Left lung (tissue), 14 donors: ENCODE measurements at places on chromosomes 11 and 22. TPM values are rescaled to one million over a fixed set of nuclear protein-coding genes. Genes with fewer than 3 reads are reported as not detected.

DNA sequence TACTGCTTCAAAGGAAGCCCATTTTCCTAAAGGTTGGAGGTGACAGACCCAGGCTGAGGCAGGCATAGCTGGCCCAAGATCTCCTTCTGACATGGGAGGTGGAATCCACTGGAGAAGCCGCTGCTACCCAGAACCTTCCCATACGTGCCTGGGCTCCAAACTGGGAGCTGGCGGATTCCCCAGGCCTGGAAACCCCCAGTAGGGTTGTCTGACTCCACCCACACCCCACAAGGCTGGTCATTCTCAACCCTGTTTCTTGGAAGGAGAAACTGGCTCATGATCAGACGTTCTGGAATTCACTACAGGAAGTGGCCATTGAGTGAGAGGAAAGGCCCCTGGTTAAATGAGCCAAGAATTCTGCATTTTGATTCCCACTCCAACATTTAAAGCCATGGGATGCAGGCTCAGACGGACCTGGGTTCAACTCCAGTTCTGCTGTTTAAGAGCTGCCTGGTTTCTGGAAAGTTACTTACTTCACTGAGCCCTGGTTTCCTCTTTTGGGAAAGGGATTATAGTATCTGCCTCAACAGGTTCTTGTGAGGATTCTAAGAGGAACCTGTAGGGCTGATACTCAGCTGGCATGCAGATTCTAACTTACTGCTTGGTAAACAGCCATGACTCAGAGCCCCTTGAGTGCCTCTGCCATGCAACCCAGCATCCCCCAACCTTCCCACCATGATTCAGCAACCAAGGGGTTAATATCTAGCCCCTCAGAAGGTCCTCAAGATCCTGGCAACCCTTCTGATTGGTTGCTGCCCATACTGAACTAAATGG is 19.4 kb upstream of the TSKU start:
- DNase-seq = peak; percentile 69

DNA sequence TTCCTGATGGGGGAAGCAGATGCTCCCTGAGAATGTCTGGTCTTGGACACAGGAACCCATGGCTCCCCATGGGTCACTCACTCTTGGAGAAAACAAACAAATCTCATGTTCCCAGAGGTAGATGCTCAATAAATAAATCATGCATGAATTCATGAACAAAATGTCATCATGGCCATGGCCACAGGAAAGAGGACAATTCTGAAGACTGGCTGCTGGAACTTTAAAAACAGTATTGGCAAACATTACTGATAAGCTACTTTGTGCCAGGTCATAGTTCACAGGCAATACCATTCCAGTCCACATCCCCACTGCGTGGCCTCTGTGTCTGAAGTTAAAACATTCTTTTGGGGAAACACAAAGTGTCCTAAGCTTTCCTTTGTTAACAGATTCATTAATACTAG is 9.2 kb upstream of the SMIM35 start:
- DNase-seq = no peak

DNA sequence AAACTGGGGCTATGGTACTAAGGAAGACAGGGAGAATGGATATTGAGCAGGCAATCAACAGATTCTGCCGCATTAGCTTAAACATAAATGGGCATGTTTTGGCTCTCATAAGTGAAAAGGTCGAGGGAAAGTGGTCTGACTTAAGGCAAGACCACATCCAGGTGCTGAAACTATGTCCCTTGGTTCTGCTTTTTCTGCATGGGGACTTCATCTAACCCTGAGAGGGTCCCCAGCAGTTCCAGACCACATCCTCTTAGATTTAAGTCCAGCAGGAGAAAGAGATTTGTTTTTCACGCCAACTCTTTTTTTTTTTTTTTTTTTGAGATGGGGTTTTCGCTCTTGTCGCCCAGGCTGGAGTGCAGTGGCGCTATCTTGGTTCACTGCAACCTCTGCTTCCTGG is 5.5 kb downstream of the RPS6KA4 start:
- no peak for DNase-seq

- DNase-seq = no peak
Measured at GRCh38 chr11:85464283-85464682, 162.9 kb downstream of the DLG2 start.

- no peak for DNase-seq
Measured at GRCh38 chr11:33867996-33868646, 23.8 kb downstream of the LMO2 start.

DNA sequence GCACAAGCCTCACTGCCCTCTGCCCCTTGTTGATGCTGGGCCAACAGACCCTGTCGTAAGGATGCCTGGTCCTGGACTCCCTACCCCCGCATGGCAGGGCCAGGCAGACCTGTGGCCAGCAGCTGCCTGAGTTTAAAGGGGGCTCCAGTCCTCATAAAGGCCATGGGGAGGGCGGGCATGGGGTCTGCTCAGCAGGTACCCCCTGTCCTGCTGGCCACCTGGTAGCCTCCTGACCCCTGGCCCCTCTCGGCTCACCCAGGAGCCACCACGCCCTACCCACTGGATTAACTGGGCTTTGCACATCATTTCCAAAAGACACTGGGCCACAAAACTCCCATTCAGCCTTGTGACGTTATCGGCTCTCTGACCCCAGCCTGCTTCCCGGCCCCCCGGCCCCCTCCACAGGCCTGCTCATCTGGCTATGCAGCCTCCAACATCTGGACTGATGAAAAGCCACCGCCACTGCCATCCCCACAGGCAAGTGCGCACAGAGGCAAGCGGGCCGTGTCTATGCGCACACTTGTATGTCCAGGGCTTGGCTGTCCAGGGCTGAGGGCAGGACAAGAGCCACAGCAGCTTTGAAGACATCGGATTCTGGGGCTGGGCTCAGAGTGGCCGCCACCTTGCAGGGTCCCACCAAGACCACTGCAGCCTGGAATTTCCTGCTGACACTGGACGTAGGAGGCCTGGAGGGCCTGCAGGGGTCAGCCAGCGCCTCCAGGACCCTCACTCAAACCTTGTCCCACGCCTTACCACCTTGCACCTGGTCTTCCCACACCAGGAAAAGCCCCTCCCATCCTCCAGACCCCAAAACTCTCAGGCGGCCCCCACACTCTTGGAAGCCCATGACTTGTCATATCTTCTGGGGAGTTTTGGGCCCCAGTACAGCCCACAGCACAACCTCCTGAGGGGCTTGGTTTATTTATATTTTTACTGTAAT is 48.7 kb downstream of the IGF2 start:
- DNase-seq = no peak

The APOBEC3A gene
- 25.5 TPM for total RNA-seq

DNA sequence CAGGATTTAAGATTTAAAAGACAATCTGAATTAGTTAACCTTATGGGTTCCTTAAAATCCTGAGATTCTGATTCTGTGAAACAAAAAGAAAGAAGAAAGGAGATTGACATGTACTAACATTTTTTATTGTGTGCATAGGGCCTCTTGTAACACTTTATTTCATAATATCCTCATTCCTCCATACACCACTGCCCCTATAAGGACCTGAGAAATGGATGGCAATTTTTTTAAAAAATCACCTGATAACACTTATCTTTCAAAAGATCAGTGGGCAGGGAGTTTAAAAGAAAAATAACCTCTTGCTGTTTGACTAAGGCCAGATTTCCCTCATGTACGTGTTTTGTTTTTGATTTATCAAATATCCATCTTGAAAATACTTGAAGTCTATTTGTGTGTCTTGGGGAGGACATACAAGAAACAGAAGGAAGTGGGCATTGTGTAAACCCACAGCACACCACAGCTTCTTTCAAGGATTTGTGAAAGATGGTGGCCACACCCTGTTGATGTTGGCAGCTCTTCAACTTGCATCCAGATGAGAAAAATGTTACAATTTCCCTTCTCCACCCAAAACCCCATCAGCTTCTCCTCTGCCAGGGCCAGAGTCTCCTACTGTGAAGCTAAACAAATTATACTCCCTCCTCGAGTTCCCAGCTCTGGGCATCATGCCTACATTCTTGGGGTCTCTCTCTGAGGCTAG is 35.0 kb upstream of the MPEG1 start:
- no peak for DNase-seq

DNA sequence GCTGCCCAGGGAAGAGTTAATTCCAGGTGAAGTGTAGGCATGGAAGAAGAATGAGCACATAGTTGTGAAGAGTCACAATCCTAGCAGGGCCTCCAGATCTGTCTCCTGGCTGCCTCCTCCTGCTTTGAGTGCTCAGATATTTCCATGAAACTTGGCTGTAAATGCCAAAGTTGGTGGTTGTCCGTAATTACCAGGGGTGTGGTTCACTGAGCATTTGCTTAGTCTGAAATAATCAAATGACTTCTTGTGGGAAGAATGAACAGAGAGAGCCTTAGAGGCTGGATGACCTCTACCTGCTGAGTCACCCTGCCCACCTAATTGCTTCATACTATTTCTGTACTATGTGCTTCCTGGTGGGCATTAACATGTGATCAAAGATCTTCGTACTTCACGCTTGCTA is 50.9 kb downstream of the APIP start:
- no peak for DNase-seq

DNA sequence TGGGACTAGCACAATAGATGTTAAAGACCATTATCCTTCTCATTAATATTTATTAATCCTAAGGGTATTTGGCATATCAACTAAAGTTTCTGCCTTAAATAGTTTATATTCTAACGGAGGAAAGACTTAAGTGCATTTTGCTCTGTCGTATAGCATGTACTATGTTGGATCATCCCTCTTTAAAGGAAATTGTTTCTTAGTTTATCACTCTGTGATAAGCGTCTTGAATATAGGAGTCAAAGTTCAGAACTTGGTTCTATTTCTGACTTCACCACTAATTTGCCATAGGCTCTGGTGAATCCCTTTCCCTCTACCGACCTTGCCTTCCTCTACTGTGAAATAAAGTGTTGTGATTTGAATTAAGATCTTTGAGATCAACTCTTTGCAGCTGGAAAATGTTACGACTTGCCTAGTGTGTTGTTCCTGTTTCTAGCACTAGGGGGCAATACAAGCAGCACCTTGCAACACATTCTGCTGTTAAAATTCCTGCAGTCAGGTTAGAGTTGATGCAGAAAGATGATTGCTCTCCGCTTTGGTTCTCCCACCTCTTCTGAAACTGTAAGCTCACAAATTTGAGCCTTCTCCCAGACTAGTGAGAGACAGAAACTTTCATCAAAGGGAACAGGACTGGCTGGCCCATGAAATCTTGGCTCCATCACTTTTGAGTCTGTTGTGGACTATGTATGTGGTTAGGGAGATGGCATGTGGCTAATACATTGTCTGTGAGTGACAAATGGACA is 27.8 kb upstream of the ZNRF3 start:
- DNase-seq = no peak

- peak; percentile 70 for DNase-seq
Measured at GRCh38 chr22:49460592-49461281, 366.9 kb downstream of the BRD1 start.

The RAG1 gene
- total RNA-seq = 1.4 TPM

GRCh38 chr22:44407171-44407986 is 90.7 kb downstream of the RTL6 start:
- peak; percentile 26 for DNase-seq

- DNase-seq = no peak
Measured at GRCh38 chr11:82775736-82776346, 42.2 kb upstream of the FAM181B start.

- DNase-seq = no peak
Measured at GRCh38 chr11:90805172-90805571, 582.3 kb upstream of the CHORDC1 start.

DNA sequence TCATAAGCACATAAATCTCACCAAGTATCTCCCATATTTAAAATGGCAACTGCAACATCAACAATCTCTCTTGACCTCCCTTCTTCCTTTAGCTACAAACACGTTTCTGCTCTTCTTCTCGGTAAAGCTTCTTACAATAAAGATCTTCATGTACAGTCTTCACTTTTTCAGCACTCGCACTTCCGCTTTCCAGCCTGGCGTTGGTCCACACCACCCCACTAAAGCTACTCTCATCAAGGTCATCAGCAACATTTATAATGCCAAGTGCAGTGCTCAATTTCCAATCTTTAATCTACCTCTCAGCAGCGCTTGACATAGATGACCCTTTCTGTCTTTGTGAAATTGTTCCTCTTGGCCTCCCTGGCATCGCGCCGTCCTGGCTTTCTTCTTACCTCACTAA is 33.6 kb downstream of the NTM start:
- no peak for DNase-seq

DNA sequence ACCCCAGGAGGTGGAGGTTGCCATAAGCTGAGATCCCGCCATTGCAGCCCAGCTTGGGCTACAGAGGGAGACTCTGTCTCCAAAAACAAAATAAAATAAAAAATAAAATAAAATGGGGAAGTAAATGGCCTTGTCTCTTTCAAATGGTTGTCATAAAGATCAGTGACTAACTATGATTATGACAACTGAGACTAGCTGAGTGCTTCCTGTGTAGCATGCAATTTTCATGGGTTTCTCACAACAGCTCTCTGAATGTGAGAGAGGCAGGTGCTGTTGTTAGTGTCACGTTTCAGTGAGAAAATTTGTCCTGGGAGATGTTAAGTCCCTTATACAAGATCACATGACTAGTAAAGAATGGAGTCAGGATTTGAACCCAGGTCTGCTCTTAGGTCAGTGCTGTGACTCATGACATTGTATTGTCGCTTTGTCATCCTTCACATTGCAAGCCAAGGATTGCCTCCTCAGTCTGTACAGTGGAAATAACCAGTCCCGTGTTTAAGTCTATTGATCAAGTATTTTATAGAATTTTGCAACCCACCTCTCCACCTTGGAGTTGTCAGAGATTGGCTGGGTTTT is 163.3 kb upstream of the CCDC90B start:
- DNase-seq = no peak

DNA sequence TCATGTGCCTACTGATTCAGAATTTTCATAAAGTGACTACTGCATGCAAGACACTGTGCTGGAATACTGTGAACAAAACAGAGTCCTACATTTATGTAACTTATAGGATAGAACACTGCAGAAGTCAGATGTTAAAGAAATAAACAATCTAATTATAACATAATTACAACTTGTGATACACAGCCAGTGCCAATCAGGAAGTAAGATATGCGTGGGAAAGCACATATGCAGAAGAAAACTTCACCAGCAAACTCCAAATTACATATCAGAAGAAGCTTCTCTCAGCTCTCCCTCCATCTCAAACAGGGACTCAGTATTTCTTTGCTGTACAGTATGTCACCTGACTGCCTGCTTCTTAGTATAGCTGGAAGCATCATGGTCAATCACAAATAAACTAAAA is 37.4 kb downstream of the PAK1 start:
- DNase-seq = no peak

The MMP27 gene
- not detected for total RNA-seq

DNA sequence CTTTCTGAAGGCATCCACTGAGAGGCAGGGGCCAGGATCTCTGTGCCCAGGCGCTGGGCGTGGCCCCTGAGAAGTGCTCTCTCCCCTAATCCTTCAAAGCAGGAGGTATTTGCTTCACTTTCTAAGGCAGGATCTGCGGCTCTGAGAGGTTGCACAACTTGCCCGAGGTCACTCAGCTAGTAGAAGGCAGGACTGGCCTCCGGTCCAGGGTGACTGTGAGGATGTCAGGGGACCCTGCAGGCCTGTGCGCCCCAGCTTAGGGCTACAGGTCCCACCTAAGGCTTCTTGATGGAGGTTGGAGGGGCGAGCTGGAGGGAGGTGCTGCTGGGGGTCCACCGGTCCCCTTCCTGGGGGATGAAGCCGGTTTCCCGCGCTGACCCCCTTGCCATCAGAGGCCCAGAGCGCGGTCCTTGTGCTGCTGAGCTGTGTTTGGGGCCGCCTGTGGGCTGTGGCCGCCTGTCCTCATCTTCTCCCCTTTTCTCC is 979 bp downstream of the SMIM38 start:
- no peak for DNase-seq

The WT1 gene
- 3.6 TPM for total RNA-seq
